ENCODE measurements at places on chromosomes 13 and 19. TPM values are rescaled to one million over a fixed set of nuclear protein-coding genes. Genes with fewer than 3 reads are reported as not detected.

IGFL3 gene
- polyA plus RNA-seq: not detected

PLIN5 gene
- 8.8 TPM for polyA plus RNA-seq

GPC6 gene
- 11.1 TPM for polyA plus RNA-seq

ACP7 gene
- polyA plus RNA-seq: not detected

PRR22 gene
- 1.6 TPM for polyA plus RNA-seq

FAM216B gene
- 0.01 TPM for polyA plus RNA-seq

PRRG2 gene
- 0.65 TPM for polyA plus RNA-seq

TEKTIP1 gene
- not detected for polyA plus RNA-seq

KCNRG gene
- polyA plus RNA-seq: 0.46 TPM

GPR18 gene
- polyA plus RNA-seq: 0.73 TPM

PRDX2 gene
- polyA plus RNA-seq: 98.3 TPM

NCAN gene
- polyA plus RNA-seq: not detected

RFC3 gene
- polyA plus RNA-seq: 7.1 TPM

LRRC63 gene
- polyA plus RNA-seq: not detected

PLPPR2 gene
- polyA plus RNA-seq: 23.2 TPM

IFNL1 gene
- not detected for polyA plus RNA-seq

CEACAM4 gene
- polyA plus RNA-seq: 0.27 TPM

CATSPERD gene
- polyA plus RNA-seq: not detected

NXNL1 gene
- 0.11 TPM for polyA plus RNA-seq

UHRF1 gene
- 0.86 TPM for polyA plus RNA-seq

ZNF787 gene
- polyA plus RNA-seq: 20.4 TPM

CEACAM19 gene
- polyA plus RNA-seq: 5.1 TPM

GDF15 gene
- polyA plus RNA-seq: 0.67 TPM

LRG1 gene
- polyA plus RNA-seq: 2.1 TPM

CGB8 gene
- polyA plus RNA-seq: not detected

NANOS3 gene
- 0.30 TPM for polyA plus RNA-seq

MAP4K1 gene
- 2.6 TPM for polyA plus RNA-seq

CEACAM21 gene
- polyA plus RNA-seq: 3.0 TPM

LIM2 gene
- not detected for polyA plus RNA-seq

PINLYP gene
- polyA plus RNA-seq: 25.5 TPM

ZNF429 gene
- 12.8 TPM for polyA plus RNA-seq

ZNF763 gene
- polyA plus RNA-seq: 7.0 TPM

RDH8 gene
- polyA plus RNA-seq: not detected

GJB2 gene
- 0.13 TPM for polyA plus RNA-seq

NLRP5 gene
- polyA plus RNA-seq: 0.17 TPM

LGALS4 gene
- polyA plus RNA-seq: 1.4 TPM

CYP4F8 gene
- not detected for polyA plus RNA-seq

KIR3DL1 gene
- polyA plus RNA-seq: not detected

ZNF14 gene
- 9.5 TPM for polyA plus RNA-seq

DOCK6 gene
- polyA plus RNA-seq: 18.0 TPM

All from ovary (tissue), 10 donors.